Cardiac muscle cell (in vitro differentiated cells and primary cell): ENCODE measurements at places on chromosomes 3 and 15.
A peak's percentile ranks its signal among the peaks of the same experiment; 100 is the strongest.

DNA sequence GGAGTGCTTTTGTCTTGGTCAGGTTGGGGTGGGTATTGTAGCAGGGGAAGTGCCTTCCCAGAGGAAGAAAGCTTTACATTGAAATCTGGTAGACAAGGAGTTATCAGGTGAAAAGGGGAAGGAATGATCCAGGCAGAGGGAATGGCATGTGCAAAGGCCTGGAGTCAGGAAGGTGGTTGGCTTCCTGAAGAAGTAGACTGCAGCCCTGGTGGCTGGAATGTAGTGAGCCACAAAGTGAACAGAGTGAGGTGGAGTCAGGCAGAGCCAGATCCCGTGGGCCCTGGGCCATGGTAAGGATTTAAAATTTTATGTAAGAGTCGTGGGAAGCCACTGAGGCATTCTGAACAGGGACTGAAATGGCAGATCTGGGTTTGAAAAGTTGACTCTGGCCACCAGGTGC lies 58.3 kb downstream of the RAB11A start:
- DNase-seq = no peak

DNA sequence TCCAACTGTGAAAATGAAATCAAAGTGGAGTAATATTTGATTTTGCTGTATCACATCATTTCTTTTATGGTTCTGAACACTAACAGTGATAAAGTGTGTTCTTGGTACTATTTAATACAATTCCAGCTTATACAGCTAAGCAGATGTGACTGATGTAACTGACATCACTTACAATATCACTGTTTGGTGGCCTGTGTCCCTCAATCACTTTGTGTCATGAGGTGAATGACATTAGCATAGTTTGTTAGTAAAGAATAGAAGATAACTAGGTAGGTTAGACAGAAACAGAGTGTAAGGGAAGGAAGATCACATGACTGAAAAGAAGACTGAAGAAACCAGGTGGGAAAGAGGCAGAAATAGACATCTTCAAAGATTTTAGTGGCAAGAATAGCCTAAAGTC lies 138.7 kb downstream of the AQP9 start:
- DNase-seq = no peak

- DNase-seq = no peak
Observed at GRCh38 chr3:187261541-187261969, 30.0 kb downstream of the MASP1 start.

- no peak for DNase-seq
Observed at GRCh38 chr3:169804681-169805080, 8.0 kb upstream of the LRRIQ4 start.

- no peak for DNase-seq
Observed at GRCh38 chr3:114741066-114741465, 406.0 kb downstream of the ZBTB20 start.

DNA sequence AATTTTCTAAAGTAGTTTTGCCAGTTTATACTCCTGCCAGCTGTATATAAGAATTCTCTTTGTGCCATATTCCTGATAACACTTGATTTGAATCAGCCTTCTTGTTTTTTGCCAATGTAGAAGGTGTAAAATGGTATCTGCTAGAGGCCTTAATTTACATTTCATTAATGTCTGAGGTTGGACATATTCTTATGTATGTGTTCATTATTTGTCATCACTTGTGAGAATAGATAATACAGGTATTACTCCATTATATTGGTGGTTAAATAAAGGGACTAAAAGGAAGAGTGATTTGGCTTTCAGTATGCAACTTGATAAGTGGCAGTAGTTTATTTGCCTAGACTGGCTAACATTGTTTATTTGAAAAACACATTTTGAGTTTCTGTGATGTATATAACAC lies 25.8 kb downstream of the PAK2 start:
- no peak for DNase-seq

- DNase-seq = peak; percentile 12
Observed at GRCh38 chr15:83654379-83655236, 685 bp downstream of the ADAMTSL3 start.

- DNase-seq = peak; percentile 37
Observed at GRCh38 chr3:13022348-13023234, 50.6 kb downstream of the IQSEC1 start.

- peak; percentile 24 for DNase-seq
Observed at GRCh38 chr15:71679793-71680353, 130.5 kb upstream of the NR2E3 start.

GRCh38 chr3:186281176-186281575 lies 80.9 kb downstream of the DGKG start:
- no peak for DNase-seq

DNA sequence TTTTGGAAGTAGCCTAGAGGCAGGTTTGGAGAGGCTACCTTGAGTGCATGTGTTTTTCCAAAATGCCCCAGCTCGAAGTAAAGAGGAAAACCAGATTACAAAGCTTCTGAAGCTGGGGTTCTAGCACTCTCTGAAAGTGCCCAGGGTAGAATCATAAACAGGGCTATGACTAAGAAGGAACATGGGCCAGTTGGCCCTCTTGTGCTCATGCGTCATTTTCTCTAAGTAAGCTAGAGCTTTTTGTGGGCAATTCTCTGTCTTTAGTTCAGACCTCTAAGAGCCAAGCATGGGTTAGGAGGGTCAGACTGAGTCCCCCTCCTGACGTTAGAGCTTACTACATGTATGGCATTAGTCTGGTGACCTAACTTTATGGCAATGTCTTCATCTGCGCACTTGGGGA lies 129.5 kb upstream of the UMPS start:
- no peak for DNase-seq

DNA sequence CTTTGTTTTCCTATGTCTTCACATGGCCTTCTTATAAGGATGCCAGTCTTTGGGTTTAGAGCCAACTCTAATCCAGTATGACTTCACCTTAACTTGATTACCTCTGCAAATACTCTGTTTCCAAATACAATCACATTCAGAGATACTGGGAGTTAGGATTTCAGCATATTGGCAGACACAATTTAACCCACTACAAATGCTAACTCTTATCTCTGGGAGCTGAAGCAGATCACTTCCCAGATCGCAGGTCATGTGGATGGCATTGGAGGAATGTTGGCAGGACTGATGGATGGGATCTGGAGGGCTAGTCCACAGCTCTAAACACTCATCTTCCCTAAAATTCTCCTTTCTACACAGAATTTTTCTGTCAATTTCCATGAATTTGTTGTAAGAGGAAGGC lies 46.2 kb upstream of the ADGRG7 start:
- no peak for DNase-seq

GRCh38 chr3:197487911-197488391 lies 67.8 kb downstream of the BDH1 start:
- DNase-seq = peak; percentile 92

GRCh38 chr3:129384594-129385323 lies 43.7 kb downstream of the EFCAB12 start:
- DNase-seq = no peak

DNA sequence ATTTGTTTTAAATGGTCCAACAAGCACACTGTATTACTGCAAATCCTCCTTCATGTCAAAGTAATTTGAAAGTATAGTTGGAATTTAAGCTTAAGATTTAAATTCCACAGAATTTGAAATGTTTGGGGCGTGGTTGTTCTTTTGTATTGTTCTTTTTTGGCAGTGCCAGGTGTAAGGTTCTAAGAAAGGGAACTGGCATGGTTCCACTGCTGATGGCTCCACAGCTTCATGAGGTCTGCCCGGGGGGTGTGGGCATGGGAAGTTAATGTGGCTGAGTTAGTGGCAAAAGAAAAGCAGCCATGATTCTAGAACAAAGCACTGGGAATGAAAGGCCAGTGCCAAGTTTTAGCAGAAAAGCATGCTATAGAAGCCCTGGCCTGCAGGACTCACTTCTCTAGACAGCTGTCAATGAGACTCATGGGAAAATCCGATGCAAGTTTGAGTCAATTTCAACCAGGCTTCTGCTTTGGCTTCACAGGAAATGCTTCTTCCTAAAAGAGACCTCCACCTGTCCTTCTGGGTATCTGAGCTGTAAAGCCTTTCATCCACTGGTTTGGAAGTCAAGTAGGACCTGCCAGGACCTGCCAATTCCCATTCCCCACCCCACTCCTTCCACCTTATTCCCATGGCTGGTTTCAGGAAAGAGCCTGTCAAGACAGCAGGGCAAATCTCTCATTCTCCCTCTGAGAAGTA lies 18.9 kb downstream of the CDCP1 start:
- DNase-seq = no peak
